ENCODE measurements at places on chromosomes 3 and 15. TPM values are rescaled to one million over a fixed set of nuclear protein-coding genes. Genes with fewer than 3 reads are reported as not detected.

DNA sequence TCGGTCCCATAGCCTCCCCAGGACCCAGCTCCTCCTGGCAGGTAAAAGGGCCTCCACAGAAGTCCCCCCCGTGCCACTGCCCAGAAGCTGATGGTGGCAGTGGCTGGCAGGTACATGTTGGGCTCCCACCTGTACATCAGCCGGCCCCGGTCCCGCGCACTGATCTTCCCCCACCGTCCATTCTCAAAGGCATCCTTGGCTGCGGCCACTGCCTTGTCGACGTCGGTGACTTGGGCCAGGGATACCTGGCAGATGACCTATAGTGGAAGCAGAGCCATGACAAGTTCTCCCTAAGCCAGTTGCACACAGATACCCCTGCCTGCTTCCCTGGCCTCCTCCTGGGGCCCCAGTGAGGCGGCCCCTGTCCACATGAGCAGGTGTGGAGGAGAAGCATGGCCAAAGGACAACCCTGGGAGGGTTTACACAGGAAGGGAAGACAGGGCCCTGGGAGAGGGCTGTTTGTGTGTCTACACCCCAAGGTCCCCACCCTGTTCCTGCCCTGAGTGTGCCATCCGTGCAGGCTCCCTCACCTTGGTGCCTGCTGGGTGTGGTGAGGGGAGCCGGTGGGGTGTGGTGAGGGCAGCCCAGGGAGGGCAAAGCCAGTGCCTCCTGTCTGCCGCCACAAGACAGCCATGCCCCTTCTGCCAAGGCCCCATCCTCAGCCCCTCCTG, 44.8 kb downstream of the ALDH1L1 start:
- peak; percentile 9 for DNase-seq

The NR1I2 gene
- total RNA-seq: 0.12 TPM

DNA sequence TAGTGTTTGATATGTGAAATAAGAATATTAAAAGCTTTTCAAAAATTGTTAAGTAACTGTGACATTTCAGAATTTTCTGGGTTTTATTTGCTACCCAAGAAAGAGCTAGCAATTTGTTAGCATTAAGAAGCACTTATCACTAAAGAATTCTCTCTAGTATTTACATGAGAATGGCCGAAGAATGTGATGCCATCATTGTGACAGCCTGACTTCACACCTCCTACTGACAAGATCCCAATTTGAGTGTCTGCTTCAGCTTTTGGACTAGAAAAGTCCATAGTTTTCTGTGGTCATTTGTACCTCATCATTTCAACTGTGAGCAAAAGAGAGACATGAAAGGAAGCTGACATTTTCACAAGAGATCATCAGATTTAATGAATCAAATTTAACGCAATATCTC, 548.1 kb upstream of the AGTR1 start:
- DNase-seq: no peak

GRCh38 chr3:58566398-58567250, 10.6 kb downstream of the FAM107A start:
- peak; percentile 6 for DNase-seq

DNA sequence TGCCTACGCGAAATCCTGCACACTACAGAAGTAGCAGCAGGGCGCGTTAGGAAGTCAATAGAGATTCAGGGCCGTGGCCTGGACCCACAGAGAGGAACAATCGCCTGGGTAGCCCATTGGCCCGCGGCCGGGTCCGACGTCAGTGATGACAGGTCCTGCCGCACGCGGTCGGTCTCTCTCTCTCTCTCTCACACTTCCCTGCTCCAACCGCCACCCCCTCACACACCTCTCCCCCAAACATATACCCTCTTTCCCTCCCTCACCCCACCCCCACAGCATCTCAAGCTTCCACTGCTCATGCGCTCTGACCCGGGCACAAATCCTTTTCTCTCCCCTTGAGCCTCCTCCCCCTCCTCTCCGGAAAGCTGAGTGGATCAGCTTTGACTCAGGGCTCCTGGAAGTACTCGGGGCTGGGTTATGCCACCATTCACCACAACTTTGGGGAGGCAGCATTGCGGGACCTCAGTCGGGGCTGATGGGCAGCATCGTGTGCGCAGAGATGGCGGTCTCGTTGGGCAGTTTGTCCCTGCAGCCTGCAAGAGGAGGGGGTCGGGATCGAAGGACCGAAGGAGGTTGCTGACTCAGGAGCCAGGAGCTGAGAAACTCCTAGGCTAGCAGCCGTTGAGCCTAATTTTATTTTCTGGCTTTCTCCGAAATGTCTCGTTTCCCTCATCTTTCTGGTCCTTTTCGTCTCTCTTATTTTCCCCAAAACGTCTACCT, 9.0 kb downstream of the ZIC4 start:
- DNase-seq: no peak

DNA sequence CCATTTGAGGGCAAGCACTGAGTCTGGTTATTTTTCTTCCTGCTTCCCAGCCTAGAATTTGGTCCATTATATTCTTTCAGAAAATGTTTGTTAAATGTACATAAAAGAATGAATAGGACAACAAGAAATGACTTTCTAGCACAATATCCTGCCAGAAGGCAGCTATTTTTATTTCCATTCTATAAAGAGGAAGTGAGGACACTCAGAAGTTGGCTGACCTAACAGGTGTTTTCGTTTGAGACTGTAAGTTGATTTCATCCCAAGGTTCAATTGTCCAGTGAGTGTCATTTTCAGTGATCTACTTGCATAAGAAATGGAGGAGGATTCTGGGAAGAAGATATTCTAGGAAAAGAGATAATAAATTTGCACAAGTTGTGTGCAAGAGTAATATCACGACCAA, 191.9 kb upstream of the POU1F1 start:
- DNase-seq: no peak

- DNase-seq: no peak
Observed at GRCh38 chr3:129197321-129197720, 13.6 kb upstream of the CNBP start.

The OSTN gene
- total RNA-seq: not detected

GRCh38 chr3:177552051-177552450, 354.8 kb upstream of the TBL1XR1 start:
- DNase-seq: no peak

The TP63 gene
- total RNA-seq: 0.47 TPM

DNA sequence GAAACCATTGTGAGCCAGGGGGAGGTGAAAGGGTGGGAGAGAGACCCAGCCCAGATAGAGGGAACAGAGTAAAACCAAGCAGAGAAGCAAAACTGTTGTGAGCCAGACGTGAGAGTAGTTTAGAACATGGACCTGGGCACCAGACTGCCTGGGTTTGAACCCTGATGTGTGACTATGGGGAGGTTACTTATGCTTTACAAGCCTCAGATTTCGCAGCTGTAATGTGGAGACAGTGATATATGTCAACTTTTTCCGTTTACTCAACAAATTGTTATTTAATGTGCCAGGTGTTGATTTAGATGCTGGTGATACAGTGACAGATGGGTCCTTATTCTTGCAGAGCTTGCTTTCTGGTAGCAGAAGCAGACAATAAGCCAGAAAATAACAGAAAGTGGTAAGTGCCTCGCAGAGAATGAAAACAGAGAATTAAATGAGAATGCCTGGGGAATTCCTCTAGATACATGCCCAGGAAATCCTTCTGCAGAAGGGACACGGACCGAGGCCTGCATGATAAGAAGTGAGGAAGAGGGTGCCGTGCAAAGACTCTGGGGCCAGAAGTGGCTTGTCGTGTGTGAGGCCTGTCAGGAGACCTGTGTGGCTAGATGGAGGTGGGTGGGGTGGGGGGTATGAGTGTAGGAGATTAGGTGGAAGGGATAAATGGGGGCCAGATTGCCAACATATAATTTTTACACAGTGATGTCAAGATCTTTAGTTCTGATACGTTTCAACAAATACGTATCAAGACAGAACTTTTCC, 15.0 kb downstream of the KAT2B start:
- no peak for DNase-seq

Measured in pancreas (tissue), 10 donors.